ENCODE measurements at places on chromosomes 1 and 21.
A peak's percentile ranks its signal among the peaks of the same experiment; 100 is the strongest.

DNA sequence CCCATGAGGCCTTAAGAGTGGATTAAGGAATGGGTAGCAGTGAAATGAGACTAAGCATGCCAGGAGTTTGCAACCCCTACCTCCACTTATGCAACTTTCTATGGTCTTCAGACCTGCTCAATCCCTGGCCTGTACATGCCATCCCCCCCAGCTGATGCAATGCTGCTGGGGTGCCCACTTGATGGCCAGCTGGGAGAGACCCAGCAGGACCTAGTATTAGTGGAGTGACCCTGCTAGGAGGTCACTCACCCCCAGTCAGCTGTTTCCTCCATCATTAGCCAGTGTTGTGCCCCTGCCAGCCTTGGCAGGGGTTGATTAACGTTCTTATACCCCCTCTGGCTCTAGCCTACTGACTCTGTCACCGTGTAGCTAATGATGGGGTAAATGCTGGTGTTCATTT, 236.6 kb downstream of the DYRK1A start:
- DNase-seq = no peak

DNA sequence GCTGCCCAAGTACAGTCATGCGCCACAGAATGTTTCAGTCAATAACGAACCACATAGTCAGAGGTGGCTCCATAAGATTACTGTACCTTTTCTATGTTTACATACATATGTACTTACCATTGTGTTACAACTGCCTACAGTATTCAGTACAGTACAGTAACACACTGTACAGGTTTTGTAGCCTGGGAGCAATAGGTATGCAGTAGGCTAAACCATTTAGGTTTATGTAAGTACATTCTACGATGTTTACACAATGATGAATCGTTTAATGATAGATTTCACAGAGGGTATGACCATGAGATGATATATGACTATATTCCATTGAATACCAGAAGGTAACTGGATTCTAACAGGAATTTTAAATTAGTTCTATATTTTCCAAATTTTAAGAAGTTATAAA, 10.5 kb downstream of the YY1AP1 start:
- no peak for DNase-seq

- no peak for DNase-seq
These were observed 59.5 kb downstream of the TOMM20 start for GRCh38 chr1:235069176-235069575.

- DNase-seq = no peak
These were observed 15.3 kb downstream of the DCAF8 start for GRCh38 chr1:160247053-160247452.

DNA sequence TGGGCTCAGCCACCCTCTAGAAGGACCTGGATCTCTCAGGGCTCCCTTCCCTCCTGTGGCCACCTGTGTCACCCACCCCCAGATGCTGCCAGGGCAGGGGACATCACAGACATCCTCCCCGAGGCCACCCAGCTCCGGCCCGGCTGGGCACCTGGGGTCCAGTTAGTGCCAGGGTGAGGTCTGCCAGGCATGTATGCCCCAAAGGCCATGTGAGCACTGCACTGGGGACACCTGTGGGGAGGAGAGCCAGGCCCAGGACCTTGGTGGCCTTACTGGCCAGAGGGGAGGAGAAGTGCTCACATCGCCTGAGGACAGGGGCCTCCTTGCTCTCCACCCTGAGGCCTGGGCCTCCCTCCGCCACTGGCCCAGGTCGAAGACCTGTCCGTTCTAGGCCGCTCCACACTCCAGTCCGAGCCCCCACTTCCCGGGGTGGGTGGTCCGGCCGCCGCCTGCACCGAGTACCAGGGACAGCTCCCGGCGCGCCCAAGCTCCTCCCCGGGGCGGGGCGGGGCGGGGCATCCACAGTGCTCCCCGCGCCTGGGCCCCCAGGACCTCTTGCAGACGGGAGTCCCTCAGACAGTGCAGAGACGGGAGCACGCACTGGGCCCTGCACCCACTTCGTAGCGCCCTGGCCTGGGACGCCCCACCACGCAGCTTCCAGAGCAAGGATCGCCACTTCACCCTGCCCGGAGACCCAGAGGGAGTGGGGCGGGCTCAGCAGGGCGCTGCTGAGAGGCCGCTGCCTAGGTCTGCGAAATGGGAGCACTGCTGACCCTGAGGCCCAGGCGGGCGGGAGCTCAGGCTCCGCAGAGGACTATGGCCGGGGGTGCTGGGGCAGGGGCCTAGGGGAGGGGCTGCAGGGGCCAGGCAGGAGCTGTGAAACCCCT, 34.3 kb upstream of the CCDC27 start:
- no peak for DNase-seq

DNA sequence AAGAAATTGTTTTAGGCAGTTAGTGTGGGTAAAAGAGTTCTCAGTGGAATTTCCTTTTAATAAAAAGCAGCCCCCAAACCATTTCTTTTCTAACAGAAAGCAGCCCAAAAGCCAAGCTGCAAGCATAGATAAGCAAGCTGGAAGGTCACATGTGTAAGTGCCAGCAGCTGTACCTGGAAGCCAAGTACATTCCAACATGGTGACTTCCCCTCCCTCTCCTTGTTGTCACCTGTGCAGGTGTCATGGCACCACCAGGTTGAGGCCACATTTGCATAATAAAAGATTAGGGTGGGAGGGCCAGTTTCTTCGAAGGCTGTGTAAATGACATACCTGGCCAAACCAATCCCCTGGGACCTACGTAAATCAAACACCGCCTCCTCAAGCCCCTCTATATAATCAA, 240.3 kb upstream of the RAB4A start:
- no peak for DNase-seq

- peak; percentile 99 for DNase-seq
These were observed 29.6 kb upstream of the RNF187 start for GRCh38 chr1:228457396-228458176.

DNA sequence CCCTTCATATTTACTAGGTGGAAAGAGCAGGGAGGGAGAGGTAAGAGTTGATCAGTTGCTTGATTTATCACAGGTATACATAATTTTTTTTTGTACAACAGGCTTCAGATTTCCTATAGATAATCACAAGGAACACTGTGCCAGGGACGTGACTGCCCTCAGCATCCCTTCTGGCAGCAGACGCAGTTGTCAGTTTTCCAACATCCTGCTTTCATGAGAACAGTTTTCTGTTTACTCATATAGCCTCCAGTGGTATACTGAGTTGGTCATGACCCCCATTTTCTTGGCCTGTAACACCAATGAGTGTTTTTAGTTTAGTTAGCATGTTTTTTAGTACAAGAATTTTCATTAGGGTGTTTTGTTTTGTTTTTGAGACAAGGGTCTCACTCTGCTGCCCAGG, 37.9 kb upstream of the PTPRF start:
- no peak for DNase-seq

DNA sequence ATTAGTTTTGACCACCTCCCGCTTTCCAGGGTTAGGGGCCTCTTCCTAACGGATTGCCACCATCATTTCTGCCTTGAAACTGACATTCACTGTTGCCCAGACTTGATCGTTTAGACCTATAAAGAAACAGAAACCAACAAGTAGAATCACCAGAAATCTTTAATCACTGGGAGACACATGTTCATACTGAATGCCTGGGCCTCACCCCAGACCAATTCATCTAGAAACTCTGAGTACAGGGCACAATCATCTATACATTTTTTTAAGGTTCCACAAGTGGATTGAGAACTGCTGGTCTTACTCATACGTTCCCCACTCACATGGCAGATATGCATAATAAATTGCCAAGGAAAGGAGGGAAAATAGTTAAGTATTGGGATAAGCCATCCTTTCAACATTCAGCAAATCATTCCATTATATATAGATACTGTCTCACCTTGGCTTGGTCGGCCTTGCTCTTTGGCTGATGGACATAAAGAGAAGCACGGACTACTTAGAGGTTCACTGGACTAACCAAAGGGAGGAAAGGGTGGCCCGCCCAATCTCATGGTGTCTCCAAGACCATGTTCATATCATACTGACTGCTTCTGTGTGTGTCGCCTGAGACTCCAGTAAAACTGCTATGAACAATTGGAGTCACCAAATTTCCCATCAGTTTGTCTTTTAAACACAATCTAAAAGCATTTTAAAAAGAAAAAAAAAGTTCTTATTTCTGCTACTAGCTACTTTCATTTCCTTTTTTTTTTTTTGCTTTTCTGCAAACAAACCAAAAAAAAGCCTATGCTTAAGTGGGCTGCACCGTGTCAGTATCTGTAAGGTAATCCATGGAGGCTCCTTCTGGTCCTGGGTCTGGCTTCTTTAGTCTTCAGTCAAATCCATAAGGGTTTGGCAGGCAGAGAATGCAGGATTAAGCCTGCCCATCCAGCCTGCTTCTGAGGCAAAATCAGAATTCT, 9.4 kb upstream of the TARBP1 start:
- no peak for DNase-seq

- DNase-seq = no peak
These were observed 100.3 kb downstream of the ATG4C start for GRCh38 chr1:62884156-62884740.

GRCh38 chr1:219330001-219330400, 156.3 kb downstream of the LYPLAL1 start:
- no peak for DNase-seq

GRCh38 chr1:156217871-156218270, 5.1 kb downstream of the PMF1 start:
- no peak for DNase-seq

DNA sequence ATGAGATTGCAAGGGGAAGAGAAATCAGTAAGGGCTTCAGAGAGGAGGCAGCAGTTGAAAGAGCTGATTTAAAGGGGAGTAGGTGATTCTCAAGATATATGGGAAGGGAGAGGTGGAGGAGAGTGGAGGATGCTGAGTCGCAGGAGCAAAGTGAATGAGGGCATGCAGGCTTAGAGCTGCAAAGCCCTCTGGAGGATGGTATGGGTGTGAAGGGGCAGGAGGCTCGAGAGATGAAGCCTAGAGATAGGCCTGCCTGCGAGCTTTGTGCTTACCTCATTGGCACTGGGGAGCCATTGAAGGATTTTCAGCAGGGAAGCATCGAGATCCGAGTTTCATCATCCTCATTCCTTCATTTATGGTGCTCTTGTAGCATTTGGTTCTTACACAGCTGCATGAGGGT, 15.8 kb upstream of the SH2D2A start:
- DNase-seq = no peak

GRCh38 chr1:1153874-1154273, 19.8 kb upstream of the TTLL10 start:
- DNase-seq = no peak

DNA sequence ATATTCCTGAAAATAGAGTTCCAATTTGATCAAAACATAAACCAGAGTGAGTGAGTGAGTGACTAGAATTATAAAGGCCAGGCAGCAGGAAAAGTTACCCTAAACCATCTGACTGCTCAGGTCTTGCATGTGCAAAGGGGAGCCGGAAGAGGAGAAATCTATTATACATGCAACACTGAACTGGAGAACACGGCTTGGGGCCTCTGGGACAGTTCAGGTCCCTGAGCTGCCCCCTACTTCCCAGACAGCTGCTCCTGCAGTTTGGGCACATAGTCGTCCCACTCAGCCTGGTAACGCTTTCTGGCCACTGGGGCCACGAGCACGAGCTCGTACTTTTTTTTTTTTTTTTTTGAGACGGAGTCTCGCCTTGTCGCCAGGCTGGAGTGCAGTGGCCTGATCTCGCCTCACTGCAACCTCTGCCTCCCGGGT, 40.1 kb downstream of the PTPRC start:
- no peak for DNase-seq

DNA sequence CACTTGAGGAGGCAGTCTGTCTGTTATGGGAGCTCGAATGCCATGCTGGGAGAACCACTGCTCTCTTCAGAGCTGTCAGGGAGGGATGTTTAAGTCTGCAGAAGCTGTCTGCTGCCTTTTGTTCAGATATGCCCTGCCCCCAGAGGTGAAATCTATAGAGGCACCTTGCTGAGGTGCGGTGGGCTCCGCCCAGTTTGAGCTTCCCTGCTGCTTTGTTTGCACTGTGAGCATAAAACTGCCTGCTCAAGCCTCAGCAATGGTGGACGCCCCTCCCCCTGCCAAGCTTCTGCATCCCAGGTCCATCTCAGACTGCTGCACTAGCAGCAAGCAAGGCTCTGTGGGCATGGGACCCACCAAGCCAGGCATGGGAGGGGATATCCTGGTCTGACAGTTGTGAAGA, 247.5 kb downstream of the LMX1A start:
- no peak for DNase-seq

GRCh38 chr1:33346927-33347649, 26.2 kb upstream of the A3GALT2 start:
- no peak for DNase-seq

- no peak for DNase-seq
These were observed 16.9 kb downstream of the CCT8 start for GRCh38 chr21:29056538-29057050.

GRCh38 chr1:208239473-208240381, 4.5 kb downstream of the PLXNA2 start:
- no peak for DNase-seq

DNA sequence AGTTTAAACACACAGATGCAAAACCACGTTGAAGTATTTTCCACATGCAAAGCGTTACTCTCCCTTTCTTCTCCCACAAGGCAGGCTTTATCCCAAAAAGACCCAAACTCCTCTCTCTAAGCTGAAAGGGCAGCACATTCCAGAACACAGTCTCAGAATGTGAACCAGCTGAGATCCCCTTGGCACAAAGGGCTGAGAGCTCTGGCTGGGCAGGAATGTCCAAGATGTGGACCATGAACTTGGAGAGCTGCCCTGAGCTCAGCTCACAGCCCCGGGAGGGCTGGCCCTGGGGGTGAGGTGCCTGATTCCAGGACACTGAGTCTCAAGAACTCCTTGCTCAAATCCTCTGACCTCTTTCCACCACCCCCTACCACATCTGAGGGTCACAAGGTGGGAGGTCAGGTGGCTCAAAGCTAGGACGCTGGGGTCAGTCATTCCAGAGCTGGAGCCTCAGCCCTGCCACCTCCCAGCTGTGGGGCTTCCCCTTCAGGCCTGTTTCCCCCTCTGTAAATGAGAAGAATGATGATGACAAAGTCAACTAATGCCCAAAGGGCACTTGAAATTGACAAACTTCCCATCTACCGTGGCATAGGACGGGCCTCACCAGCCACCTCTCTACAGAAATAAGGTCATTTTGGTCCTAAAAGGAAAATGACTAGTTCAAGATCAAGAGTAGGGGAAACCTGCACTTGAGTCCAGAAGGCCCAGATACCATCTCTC, 11.5 kb downstream of the ALDH4A1 start:
- no peak for DNase-seq

- no peak for DNase-seq
These were observed 153.3 kb downstream of the NR5A2 start for GRCh38 chr1:200180821-200181220.

GRCh38 chr1:32612189-32612881, 38.0 kb downstream of the ZBTB8OS start:
- DNase-seq = no peak

GRCh38 chr1:56404561-56405030, 174.8 kb downstream of the PLPP3 start:
- DNase-seq = no peak
